ENCODE measurements at places on chromosomes 2 and 18.

- DNase-seq = no peak
Observed at GRCh38 chr2:236334122-236334876, 70.1 kb upstream of the ASB18 start.

DNA sequence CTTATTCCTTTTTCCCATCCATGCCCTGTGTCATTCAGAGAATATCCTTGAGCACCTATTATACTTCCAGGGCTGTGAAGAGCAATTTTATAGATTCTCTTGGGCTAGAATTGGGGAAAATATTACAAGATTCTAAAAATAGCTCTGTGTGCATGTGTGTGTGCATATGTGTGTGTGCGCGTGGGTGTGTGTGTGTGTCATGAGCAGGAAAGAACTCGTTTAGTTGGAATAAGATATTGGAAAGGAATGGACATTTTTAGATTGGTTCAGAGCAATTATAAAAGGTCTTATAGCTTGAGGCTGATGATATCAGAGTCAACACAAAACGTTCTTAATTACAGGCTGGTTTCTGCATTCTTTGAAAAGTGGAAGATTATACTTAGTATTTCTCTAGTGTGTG lies 212.1 kb upstream of the COPS8 start:
- DNase-seq = no peak

DNA sequence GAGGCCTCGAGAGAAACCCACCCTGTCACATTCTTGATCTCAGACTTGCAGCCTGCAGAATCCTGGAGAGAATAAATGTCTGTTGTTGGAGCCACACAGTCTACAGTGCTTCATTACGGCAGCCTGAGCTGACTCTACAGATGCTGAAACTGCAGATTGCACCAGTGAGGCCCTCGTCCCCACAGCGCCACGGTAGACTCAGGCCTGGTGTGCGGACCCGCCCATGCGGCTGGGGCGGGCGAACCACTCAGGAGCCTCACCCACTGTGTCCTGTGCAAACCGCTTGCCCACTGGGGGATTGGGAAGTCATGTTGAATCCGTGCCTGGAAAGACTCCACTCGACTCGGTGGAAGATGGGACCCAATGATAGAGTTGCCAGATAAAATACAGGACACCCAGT lies 125.2 kb upstream of the COPS8 start:
- no peak for DNase-seq

DNA sequence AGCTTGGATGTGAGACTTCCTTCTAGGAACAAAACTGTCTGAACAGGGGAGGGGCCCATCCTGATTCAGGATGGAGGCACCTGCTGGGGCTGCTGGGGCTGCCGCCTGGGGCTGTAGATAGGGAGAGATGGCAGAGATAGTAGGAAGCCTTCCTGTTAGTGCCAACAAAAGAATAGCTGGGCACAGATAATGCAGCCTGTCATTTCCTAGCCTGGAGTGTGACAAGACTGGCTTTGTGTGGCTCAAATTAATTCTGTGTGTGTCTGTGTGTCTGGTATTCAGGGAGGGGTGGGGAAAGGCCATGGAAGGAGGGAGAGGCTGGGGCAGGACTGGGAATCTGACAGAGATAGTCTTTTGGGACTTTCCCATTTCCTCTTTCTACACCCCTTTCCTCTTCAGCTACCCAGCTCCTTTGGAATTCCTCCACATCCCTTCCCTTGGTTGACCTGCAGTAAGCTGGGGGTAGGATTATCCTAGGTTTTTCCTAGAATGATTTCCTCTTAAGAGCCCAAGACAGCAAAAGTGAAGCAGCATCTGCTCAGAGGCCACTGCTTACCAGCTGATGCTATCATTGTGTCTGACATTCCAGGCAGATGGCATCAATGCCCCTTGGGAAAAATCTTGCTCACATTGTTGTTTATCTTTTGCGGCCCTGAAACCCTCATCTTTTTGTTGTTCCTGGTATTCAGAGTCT lies 144.9 kb upstream of the LHCGR start:
- DNase-seq = no peak

DNA sequence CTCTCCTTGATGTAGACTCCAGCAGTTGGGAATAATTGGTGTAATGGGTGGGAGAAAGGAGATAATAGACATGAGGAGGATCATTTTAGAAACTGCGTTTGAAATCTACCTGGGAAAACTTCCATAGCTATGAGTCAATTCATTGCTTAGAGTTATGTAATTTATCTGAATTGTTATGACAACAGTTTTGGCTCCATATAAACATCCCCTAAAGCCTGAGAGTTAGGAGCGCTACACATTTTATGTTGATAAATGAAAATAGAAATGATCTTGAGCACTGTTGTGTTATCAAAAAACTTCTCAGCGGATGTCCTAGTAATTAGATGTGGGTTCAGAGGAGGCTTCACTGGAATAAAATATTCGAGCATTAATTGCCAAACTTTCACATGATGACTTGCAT lies 573.4 kb downstream of the TSN start:
- DNase-seq = no peak

DNA sequence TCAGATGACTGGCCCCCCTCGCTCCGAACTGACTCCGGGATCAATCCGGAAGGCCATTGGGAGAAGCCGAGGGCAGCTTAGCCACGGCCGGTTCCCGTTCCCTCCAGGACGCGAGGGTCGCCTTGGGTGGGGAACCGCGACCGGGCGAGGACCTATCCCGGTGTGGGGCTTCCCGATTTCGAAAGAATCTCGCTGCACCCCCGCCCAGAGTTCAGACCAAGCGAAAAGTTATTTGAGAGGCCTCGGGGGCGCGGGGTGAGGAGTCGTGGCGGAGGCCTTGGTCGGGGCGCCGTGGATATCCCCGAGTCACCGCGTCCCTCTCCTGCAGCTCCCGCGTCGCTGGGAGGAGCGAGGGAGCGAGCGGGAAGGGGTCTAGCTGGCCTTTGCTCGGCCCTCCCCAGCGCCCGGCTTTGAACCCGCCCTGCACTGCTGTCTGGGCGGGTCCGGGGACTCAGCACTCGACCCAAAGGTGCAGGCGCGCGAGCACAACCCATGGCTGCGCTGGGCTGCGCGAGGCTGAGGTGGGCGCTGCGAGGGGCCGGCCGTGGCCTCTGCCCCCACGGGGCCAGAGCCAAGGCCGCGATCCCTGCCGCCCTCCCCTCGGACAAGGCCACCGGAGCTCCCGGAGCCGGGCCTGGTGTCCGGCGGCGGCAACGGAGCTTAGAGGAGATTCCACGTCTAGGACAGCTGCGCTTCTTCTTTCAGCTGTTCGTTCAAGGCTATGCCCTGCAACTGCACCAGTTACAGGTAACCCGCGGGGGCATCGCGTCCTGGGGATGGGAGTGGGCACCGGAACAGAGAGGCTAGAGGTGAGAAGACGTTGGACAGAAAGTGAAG lies at the start of gene CYP27A1:
TSS of gene CYP27A1 (plus strand) at position 457 of the 837 bp plus-strand sequence. CDS start at position 493, 36 bp downstream.
- DNase-seq = no peak

GRCh38 chr2:20040489-20041172 lies 10.8 kb downstream of the LAPTM4A start:
- no peak for DNase-seq

- DNase-seq = peak; percentile 26
Observed at GRCh38 chr2:135694711-135695110, 46.9 kb upstream of the UBXN4 start.

DNA sequence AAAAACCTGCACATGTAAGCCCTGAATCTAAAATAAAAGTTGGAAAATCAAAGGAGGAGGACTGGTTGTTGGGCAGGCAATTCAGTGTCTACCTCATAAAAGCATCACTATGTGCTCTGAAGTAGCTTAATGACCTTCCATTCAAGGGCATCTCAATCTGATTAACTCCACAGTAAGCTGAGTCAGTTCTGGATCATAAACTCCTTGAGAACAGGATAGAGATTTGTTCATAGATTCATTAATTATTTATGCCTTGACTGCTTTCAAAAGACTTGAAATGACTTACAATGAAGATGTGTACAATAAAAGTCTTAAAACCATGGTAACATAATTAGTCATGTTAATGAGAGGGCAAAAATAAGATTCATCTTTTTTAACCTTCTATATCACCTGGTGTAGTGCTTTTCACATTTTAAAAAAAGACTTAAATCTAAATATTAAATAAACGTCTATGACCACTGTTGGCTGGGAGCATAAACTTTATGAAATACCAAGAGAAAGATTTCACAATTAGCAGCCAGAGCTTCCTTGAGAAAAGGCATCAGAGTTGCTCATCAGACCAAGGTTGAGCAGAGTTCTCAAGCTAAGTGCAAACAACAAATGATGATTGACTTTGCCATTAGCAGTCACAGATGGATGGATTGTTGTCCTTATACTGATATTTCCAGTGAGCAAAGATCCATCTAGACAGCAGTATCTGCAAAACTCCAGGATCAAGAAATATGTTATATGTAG lies 237.3 kb upstream of the THUMPD2 start:
- DNase-seq = no peak

GRCh38 chr18:43800584-43800983 lies 523.3 kb upstream of the SYT4 start:
- peak; percentile 24 for DNase-seq

DNA sequence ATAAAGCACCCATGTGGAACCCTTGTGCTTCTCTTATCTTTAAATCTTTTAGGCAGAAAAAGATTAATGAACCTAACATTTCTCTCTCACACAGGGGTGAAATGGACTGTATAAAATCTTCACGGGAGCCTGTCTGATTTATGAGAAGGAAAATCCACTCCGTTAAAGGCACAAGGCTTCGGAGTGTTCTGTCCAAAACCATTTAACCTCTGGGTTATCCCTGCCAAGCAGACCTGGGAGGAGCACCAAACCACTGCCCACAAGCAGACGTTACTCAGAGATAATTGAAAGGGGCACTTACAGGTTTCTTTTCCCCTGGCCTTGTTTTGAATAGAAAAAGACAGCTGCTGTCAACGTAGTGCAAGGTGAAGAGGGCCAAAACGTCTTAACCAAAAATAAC lies 184.4 kb upstream of the DOK6 start:
- no peak for DNase-seq

GRCh38 chr2:96315400-96316071 lies 9.6 kb upstream of the ITPRIPL1 start:
- DNase-seq = no peak

DNA sequence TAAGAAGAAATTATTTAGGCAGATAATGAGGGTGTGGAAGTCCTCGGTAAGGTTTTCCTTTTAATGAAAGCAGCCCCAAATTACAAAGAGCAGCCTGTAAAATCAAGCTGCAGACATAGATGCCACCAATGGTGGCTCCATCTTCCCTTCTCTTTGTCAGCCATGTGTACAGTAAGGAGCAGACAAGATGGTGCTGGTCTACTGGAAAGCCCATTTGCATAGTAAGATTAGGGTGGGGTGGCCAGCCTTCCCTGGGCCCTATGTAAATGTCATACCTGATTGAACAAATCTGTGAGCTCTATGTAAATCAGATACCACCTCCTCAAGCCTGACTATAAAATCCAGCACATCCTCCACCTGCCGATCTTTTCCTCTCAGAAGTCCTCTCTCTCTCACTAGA lies 154.4 kb upstream of the SERTAD2 start:
- DNase-seq = no peak

- DNase-seq = no peak
Observed at GRCh38 chr2:234974501-234975385, 22.9 kb downstream of the SH3BP4 start.

GRCh38 chr18:55515941-55516710 lies 71.9 kb downstream of the TCF4 start:
- DNase-seq = no peak

GRCh38 chr2:118197011-118197675 lies 108.9 kb downstream of the INSIG2 start:
- DNase-seq = no peak

- DNase-seq = no peak
Observed at GRCh38 chr2:231597014-231597611, 4.4 kb downstream of the TEX44 start.

DNA sequence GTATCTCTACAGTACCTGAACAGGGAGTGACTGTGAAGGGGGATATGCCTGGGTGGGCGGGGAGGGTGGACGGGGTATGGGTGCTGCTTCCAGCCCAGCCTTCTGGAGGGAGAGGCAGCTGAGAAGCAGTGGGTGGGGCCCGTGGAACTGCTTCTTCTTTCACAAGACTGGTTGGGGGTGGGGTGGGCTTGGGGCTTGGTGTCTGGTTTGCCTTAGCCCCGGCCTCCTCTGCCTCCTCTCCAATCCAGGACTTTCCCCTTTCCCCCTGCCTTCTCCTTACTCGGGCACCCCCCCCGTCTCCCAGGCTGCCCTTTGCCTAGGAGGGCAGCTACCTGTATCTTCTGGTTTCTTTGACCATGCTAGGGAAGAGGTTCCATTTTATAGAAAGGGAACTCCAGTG lies 233.4 kb downstream of the DYSF start:
- DNase-seq = no peak

- DNase-seq = no peak
Observed at GRCh38 chr18:24013051-24013450, 1.5 kb upstream of the TTC39C start.

GRCh38 chr2:74625658-74626425 lies 22.3 kb downstream of the M1AP start:
- no peak for DNase-seq

DNA sequence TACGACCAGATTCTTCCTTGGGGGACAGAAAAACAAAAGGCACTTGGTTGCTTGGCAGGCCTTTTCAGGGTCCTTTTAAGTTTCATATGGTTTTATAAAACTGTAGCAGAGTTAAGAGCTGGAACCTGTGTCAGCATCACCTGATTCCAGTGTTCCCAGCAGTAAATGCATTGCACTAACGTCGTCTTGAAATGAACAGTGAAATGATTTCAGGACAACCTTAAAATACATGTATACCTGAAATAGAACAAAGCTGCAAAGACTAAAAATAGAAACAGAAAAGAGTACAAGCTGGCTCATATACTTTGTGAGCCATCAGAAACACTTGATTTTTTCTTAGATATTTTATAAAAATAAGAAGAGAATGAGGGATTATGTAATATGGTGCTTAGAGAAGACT lies 51.9 kb downstream of the ACSL3 start:
- no peak for DNase-seq

DNA sequence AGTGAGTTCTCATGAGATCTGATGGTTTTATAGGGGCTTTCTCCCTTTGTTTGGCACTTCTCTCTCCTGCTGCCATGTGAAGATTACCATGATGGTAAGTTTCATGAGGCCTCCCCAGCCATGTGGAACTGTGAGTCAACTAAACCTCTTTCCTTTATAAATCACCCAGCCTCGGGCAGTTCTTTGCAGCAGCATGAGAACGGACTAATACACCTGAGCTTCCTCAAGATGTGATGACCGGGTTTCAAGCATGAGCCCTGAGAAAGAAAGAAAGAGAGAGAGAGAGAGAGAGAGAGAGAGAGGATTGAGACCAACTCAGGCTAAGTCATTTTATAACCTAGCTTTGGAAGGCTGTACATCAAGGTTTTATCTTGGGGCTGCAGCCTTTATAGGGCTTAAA lies 167.7 kb upstream of the SERPINE2 start:
- DNase-seq = no peak

GRCh38 chr2:127231130-127231865 lies 11.2 kb upstream of the CYP27C1 start:
- DNase-seq = no peak

- no peak for DNase-seq
Observed at GRCh38 chr2:230128623-230129342, 60.1 kb upstream of the SLC16A14 start.
